ENCODE measurements at places on chromosomes 2 and 18.

GRCh38 chr2:65316072-65316471 lies 88.4 kb downstream of the ACTR2 start:
- ATAC-seq: no peak

DNA sequence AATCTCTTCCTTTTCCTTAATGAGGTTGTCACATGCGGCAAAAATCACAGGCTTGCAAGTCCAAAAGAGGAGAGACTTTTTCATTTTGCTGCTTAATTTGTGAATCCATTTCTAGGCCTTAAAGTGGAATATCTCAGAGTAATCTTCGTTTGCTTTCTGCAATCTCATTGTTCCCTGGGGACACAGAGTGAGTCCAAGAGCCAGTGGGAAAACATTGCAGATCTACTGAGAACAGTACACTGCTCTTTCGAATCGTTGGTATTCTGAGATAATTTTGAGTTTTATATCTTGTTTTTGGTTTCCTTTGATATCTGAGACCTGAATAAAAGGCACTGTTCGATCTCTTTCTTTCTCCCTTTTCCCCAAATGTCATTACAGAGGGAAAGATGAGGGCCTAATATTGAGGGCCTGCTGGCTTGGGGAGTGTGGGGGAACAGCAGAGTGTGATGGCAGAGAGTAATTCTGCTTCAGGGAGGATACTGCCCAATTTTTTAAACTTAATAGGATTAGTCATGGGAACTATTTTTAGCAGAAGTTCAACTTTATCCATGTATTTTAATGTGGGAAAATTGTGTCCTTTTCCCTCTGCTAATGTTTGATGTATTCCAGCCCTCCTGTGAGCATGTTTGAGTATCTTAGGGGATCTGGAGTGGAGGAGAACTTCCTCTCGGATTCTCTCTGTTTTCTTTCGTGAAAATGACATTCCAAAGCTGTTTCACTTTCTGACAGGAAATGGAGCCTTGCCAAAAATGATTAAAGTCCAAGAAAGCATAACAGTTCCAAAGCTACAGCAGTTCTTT lies 418.2 kb upstream of the ZEB2 start:
- ATAC-seq: no peak

DNA sequence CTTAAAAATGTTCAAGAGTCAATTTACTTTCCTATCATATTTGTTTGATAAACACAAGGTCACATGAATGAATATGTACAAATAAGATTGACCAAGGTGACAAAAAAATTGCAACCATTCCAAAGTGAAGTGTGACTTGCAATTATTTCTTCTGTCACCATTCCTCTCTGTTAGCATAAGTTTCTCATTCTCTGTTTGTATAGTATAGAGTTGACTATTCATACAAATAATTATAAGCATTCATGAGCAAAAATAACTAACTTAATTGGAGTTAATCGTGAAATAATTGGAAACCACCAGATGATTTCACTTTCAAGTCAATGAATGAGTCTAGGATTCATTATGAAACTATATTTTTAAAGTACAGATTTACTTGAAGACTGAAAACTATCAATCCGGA lies 42.1 kb downstream of the PGAP1 start:
- no peak for ATAC-seq

GRCh38 chr2:146444987-146445386 lies 1399.8 kb upstream of the ACVR2A start:
- no peak for ATAC-seq

GRCh38 chr2:191840921-191841320 lies 6.0 kb downstream of the CAVIN2 start:
- no peak for ATAC-seq

GRCh38 chr2:27126252-27126710 lies 2.7 kb downstream of the ABHD1 start:
- no peak for ATAC-seq

- ATAC-seq: no peak
Measured at GRCh38 chr2:217366966-217367365, 507.1 kb upstream of the TNP1 start.

GRCh38 chr2:238151205-238151604 lies 7.6 kb upstream of the ERFE start:
- ATAC-seq: no peak

- ATAC-seq: peak; percentile 79
Measured at GRCh38 chr2:9692456-9693195, 61.8 kb upstream of the YWHAQ start.

DNA sequence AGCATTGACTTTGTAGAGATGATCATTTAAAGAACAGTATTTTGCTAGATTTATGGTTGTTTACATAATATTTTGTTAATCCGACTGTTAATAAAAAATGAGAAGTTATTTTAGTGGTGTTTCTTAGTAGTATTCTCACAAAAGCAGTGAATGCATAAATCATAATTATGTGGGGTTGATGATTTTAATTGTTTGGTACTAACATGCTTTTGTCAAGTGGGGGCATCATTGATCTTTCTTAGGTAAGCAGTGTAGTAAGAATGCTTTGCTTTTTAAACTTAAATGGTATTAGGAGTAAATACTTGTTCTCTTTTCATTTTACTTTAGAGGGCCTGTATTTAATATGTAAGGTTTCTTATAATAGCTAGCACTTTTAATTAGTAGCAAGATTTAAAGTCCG lies 109.2 kb upstream of the OTX1 start:
- no peak for ATAC-seq

Measured in activated T-helper 17 cell treated with anti-CD3 and anti-CD28 coated beads, Interleukin-2, amount 50 U/mL, for 72 hours (primary cell).